ENCODE measurements at places on chromosomes 1 and 21.

DNA sequence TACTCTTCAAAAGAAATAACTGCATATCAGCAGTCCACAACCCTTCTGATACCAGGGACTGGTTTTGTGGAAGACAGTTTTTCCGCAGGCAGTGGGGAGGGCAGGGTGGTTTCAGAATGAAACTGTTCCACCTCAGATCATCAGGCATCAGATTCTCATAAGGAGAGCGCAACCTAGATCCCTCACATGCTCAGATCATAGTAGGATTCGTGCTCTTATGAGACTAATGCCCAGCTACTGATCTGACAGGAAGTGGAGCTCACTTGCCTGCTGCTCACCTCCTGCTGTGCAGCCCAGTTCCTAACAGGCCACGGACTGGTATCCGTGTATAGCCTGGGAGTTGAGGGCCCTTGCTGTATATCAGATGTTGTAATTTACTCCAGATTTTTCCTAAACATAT, 11.5 kb downstream of the RO60 start:
- no peak for DNase-seq

GRCh38 chr1:28144203-28145135, 32.0 kb downstream of the PTAFR start:
- no peak for DNase-seq

- no peak for DNase-seq
These were observed 167.3 kb upstream of the C8B start for GRCh38 chr1:57132993-57133622.

- DNase-seq, result no peak
These were observed 14.2 kb upstream of the PEX10 start for GRCh38 chr1:2426540-2426939.

DNA sequence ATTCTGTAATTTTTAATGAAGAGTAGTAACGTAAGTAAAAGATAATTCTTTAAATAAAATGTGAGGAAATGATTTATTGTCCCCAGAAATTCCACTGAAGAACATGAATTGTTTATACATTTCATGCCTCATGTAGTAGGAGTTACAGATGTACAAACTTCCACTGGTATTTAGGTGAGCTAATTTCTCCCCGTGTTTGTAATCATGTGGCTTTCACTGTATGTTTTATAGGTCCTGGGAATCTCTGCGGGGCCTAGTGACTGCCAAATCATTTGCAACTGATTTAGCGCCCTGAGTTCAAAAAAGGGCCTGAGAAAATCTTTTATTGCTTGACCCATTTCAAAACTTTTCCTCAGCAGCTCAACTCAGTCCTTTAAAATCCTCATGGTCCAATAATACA, 30.5 kb upstream of the FASLG start:
- no peak for DNase-seq

DNA sequence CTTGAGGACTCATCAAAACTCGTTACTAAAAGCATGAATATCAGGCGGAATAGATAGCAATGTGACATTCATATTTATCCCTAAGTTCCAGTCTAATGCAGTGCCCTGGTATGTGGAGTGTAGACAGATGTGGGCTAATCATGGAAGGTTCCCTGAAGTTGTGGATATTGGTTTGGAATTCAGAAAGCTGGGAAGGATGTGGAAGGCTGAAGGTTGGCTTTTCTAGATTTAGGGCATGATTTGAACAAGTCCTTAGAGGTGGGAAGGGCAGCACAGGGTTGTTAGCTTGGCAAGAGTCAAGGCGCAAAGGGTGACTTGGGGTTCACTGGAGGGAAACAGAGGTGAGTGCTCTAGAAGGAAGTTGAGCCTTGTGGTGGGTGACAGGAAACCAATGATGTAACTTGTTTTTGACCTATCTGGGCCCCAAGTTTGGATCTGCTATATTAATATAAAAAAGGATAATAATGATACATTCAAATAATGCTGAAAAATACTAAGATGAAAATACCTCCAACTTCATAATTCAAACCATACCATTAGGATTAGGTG, 21.9 kb downstream of the LGALS8 start:
- DNase-seq, result no peak

Measured in amniotic stem cell (primary cell).